ENCODE measurements at places on chromosomes 5 and 9.
A peak's percentile ranks its signal among the peaks of the same experiment; 100 is the strongest.

DNA sequence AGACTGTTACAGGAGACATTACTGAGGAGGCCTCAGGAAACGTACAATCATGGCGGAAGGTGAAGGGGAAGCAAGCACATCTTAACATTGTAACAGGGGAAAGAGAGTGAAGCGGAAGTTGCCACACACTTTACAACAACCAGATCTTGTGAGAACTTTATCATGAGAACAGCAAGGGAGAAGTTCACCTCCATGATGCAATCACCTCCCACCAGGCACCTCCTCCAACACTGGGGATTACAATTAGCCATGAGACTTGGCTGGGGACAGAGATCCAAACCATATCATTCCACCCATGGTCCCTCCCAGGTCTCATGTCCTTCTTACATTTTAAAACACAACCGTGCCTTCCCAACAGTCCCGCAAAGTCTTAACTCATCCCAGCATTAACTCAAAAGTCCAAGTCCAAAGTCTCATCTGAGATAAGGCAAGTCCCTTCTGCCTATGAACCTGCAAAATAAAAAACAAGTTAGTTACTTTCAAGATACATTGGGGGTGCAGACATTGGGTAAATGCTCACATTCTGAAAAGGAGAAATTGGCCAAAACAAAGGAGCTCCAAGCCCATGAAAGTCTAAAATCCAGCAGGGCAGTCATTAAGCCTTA lies 138.3 kb downstream of the TMEM161B start:
- DNase-seq = no peak

DNA sequence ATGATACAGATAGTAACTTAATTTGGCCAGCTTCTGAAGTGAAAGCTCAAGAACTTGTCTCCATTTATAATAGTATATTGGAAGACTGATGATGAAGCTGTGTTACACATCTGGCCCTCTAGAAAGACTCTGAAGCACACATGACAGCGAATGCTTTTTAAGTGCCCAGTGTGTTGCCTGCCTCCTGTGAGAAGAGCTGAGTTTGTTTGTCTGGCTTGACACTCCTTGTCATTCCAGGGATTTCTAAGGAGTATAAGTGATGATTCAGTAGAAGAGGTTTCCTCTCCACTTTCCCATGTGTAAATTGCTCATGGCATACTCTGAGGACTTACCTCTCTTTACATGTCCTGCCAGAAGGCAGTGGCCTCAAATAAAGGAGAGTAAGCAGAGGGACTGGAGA lies 30.4 kb upstream of the LRRTM2 start:
- no peak for DNase-seq

- peak; percentile 49 for DNase-seq
These were observed 317.2 kb downstream of the DEPDC1B start for GRCh38 chr5:60382716-60383115.

DNA sequence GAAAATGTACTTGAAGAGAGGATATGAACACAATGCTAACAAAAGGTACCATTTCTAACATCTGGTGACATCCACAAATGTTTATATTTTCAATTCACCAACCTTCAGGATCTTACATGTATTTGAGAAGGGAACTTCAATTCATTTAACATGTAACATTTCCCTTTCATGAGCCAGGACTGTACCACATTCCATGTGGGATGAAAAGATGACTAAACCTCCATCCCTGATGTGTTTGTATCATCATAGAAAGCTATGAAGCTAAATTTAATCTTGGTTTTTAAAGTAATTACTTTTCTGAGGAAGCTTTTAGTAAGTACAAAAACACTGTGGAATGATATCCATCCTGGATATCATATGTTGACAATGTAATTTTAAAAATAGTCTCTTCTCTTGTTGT lies 78.2 kb upstream of the GNA14 start:
- DNase-seq = no peak

DNA sequence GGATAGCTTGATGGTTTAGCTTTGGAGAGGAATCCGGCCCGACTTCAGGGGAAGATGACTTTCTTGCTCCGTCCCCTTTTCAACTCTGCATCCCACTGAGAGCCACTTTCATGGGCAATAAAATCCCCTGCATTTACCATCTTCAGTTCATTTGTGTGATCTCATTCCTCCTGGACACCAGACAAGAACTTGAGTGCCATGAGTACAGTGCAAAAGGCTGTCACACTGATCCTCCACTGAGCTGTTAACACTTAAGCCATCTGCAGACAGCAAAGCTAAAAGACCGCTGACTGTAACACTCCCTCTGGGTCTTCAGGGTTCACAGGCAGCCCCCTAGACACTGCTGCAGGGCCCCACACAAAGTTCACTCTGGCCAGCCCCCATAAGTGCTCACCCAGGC lies 48.3 kb upstream of the TCERG1 start:
- DNase-seq = no peak

GRCh38 chr5:124474528-124475215 lies 271.8 kb downstream of the ZNF608 start:
- DNase-seq = no peak

DNA sequence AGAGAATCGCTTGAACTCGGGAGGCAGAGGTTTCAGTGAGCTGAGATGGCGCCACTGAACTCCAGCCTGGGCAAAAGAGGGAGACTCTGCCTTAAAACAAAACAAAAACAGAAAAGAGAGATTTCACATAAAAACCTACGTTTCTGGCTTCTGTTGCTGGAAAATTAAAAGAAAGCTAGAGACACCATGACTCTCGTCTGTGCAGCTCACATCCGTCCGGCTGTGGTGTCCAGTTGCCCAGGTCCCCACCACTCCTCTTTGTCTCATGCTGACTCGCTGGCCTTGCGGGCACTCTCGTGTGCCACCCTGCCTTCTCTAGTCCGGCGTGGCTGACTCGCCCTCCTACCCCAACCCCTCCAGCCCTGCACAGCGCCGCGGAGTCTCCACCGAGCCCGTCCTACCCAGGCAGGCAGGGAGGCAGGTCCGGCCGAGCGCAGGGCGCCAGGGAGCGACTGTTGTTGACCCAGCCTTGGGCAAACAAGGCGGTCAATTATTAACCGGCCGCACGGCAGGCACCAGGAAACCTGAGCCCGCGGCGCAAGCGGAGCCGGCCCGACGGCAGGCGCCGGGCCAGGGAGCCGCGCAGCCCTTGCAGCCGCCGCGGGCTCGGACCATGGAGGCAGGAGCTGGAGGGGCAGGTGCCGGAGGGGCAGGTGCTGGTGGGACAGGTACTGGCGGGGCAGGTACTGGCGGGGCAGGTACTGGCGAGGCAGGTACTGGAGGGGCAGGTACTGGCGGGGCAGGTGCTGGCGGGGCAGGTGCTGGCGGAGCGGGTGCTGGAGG lies at the start of gene PRRT1B:
Gene PRRT1B, plus strand, starts transcription at position 521 of the 783 bp plus-strand sequence. Its CDS starts 93 bp downstream, at position 614.
- no peak for DNase-seq

GRCh38 chr5:96129276-96129675 lies 167.6 kb upstream of the ELL2 start:
- no peak for DNase-seq

DNA sequence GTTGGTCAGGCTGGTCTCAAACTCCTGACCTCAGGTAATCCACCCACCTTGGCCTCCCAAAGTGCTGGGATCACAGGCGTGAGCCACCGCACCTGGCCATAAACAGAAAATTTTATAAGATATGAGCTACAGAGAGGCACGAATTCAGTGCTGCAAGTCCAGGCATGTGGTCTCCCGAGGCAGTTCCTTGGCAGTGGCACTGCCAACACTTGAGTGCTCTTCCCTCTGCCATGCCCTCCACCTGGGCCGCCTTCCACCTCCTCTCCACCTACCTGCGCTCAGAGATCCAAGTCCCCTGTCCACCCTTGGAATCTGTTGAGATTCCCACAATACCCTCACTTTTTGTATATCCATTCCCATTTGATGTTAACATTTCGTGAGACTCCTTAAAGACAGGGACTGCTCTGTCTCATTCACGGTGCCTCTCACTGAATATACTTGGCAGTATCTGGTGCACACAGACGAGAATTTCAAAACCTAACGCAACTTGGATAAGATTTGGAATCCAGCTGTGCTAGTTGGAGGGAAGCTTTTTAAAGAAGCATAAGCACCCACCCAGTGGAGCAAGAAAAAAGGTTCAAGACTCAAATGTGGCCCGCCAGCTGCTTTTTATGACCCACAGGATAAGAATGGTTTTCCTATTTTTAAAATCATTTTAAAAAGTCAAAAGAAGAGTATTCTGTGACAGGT lies 68.3 kb downstream of the DCP2 start:
- no peak for DNase-seq

- no peak for DNase-seq
These were observed 19.7 kb downstream of the SUB1 start for GRCh38 chr5:32604800-32605765.

GRCh38 chr5:140977003-140977402 lies 10.7 kb downstream of the PCDHAC2 start:
- DNase-seq = no peak

DNA sequence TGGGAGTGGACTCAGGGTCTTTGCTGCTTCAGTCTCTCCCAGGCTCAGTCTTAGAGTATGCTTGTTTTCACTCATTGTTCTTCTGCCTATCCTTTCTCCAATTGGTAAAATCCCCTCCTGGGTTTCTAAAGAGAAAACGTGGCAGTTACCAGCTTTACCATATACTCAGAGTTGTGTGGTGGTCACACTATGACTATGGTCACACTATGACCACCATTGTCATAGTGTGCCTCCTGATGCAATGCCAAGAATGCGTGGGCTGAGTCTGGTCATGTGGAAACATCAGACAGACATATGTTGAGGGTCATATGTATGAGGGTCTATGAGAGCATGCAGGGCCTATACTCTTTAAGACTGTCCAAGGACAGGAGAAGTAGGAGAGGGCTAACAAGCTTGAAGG lies 326.5 kb upstream of the PRR16 start:
- DNase-seq = no peak

- no peak for DNase-seq
These were observed 101.4 kb downstream of the ARHGAP26 start for GRCh38 chr5:142871363-142872193.

- DNase-seq = no peak
These were observed 445.0 kb upstream of the TRPC7 start for GRCh38 chr5:136810261-136810801.

DNA sequence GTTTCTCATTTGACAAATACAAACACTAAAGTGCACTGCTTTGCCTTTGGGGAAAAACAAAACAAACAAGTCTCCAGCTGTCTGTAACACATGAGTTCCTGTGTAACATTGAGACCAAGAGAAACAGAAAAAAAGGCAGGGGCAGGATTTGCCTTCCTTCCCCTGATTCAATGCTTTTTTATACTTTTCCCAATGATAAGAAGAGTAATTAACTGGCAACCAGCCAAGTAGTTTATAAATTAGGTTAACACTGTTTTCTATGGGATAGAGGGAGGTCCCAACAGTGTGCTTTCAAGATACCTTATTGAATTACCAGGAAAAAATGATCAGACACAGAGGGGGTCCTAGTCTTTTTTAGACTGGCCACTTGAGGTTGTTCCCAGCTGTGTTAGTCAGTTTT lies 346.8 kb downstream of the TRIM36 start:
- DNase-seq = no peak

- peak; percentile 76 for DNase-seq
These were observed 8.5 kb upstream of the MGAT1 start for GRCh38 chr5:180810959-180811622.

DNA sequence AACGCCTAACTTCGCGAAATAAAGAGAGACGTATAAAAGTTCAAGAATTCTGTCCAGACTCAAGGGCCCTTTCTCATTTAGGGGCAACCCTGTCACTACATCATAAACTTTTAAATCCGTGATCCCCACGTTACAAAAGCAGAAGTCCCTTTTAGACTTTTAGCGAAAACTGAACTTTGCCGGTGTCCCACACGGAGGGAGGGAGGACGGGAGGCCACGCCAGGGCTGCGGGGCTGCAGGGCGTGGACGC lies 515 bp upstream of the F2R start:
- DNase-seq = peak; percentile 59

- peak; percentile 67 for DNase-seq
These were observed 4.8 kb upstream of the SLC25A51 start for GRCh38 chr9:37908698-37909186.

GRCh38 chr5:115831163-115831768 lies 10.1 kb downstream of the ATG12 start:
- peak; percentile 76 for DNase-seq

DNA sequence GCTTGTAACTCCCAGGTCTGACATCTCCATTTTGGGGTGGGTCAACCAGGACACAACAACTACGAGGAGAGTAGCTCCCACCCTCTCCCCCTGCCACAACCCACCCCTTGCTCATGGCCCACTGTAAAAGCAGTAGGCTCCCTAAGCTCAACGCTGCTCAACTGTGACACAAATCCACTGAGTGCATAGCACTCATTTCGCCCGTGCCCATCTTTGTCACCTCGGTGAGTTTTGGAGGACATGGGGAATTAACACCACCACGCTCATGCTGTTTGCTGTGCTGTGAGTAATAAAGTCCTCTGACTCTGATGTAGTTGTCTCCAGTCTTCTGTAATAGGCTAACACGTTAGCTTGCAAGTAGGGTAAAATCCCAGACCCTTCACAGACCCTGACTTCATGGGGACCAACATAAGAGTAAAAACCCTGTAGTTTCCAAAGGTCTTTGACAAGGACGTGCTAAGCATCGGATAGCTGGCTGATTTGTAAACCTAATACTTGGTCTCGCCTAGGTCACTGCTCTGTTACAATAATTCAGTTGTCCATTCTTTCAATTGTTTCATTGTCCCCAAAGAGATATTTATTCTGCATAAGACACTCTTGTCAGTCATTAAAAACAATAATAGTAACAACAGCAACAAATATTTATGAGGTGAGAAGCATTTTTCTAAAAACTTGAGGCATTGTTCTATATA lies 7.7 kb downstream of the PLGRKT start:
- DNase-seq = no peak

DNA sequence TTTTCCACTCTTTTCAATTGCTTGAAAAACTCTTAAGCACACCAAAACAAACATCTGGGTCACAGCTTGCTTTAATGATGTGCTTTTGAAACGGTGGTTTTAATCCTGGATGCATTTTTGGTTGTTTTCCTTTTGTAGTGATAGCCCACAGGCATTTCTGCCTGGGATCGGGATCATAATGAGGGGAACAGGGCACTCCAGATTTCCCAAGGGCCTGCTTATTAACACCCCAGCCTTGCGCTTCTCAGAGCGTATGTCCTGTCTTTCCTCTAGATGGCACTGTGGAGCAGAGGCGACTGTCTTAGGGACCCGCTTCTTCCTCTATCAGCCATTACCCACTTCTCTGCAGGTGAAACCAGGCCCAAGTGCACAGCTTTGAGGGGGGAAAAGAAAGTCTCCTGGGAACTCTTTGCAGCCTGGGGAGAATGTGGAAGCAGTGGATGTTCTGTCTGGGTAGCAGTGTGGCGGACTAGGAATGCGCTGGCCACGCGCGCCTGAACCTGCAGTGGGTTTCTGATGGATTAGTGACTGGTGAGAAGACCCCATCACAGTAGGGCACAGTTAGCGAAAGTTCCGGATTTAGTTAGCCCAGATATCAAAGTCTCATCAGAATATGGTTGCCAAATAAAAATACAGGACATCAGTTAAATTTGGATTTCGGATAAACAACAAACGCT lies 190.1 kb downstream of the GNA14 start:
- DNase-seq = peak; percentile 92

DNA sequence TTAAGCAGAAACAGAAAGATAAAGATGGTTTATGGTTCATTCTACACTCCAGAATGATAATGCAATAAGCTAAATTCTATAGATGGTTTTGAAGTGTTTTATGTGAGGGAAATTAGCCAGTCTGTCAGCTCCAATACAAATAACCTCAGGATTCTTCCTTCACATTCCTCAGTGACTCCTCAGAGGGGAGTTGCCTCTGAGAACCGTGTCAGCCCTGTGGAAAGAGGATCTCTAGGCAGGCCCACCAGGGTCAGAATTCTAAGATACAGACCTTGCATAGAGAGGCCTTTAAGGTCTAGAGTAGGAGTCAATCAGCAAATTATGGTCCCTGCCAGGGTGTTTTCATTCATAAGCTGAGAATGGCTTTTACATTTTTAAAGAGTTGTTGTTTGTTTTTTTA lies 26.6 kb downstream of the RUSC2 start:
- no peak for DNase-seq

GRCh38 chr9:6897898-6898302 lies 140.1 kb downstream of the KDM4C start:
- no peak for DNase-seq

Data from hematopoietic multipotent progenitor cell treated with erythropoietin and hydrocortisone succinate and interleukin-3 and kit ligand, for 6 days (in vitro differentiated cells).